ENCODE measurements at places on chromosomes 11 and 22.

GRCh38 chr11:110131386-110132123, 38.4 kb downstream of the ZC3H12C start:
- no peak for DNase-seq

GRCh38 chr11:88015170-88015569, 160.1 kb downstream of the RAB38 start:
- no peak for DNase-seq

DNA sequence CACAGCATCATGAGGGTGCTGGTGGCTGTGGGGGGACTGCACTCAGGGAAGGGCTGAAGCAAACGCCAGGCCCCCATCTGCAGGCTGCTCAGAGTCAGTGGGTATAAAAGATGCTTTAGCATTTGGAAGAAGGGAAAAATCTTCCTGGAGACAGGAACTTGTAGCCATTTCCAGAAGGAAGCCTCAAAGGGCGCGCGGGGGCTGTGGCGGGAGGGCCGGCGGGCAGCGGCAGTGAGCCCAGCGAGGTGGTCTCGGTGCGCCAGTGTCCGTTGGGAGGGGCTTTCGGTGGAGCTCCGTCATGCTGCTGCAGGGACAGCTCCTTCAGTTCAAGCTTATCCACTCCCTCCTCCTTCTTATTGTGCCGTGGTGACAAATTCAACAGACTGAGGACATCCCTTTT, 63.0 kb upstream of the PITPNB start:
- DNase-seq, result no peak

DNA sequence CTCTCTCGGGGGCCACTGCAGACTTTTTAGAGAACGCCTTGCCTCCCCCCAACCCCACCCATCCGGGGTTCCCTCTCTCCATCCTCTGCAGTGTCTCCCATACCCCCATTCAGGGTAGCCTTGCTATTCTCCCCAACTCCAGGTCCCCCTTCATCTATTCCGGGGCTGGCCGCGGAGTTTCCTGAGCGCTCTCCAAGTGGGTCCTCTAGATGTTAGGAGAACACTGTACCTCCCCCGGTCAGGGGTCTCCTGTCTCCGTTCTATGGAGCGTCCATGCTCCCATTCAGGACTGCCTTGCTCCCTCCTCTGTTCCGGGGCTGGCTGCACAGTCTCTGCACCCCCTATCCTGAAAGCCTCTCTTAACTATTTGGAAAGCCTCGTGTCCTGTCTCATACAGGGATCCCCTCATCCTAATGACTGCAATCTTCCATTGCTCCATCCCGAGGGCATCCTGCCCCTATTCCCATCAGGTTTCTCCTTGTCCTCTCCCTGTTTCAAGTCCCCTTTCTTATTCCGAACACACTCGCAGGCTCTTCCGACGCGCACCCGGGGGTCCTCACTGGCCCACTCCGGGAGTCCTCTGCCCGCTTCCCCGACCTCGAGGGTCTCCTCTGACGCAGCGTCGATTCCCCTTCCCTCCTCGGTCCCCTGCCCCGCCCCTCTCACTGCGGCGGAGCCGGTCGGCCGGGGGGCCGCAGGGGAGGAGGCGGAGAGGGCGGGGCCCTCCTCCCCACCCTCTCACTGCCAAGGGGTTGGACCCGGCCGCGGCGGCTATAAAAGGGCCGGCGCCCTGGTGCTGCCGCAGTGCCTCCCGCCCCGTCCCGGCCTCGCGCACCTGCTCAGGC, at the start of gene NEFH:
TSS of gene NEFH (plus strand) at position 802 of the 845 bp plus-strand sequence. CDS start 45 bp downstream, outside the sequence.
- no peak for DNase-seq

- DNase-seq, result no peak
These were observed 36.1 kb upstream of the ST14 start for GRCh38 chr11:130123414-130124040.

- no peak for DNase-seq
These were observed 17.4 kb downstream of the ARVCF start for GRCh38 chr22:19998991-19999820.

GRCh38 chr11:105241136-105241535, 101.6 kb upstream of the CARD18 start:
- DNase-seq, result no peak

- DNase-seq, result peak; percentile 68
These were observed 3.1 kb downstream of the CDC42EP1 start for GRCh38 chr22:37563153-37564081.

- DNase-seq, result no peak
These were observed 857 bp downstream of the ARCN1 start for GRCh38 chr11:118572981-118573550.

DNA sequence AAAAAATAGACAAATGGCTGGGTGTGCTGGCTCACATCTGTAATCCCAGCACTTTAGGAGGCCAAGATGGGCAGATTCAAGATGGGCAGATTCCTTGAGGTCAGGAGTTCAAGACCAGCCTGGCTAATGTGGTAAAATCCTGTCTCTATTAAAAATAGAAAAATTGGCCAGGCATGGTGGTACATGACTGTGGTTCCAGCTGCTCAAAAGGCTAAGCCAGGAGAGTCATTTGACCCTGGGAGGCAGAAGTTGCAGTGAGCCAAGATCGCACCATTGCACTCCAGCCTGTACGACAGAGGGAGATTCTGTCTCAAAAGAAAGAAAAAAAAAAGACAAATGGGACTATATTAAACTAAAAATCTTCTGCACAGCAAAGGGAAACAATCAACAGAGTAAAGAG, 55.4 kb downstream of the USP35 start:
- no peak for DNase-seq

DNA sequence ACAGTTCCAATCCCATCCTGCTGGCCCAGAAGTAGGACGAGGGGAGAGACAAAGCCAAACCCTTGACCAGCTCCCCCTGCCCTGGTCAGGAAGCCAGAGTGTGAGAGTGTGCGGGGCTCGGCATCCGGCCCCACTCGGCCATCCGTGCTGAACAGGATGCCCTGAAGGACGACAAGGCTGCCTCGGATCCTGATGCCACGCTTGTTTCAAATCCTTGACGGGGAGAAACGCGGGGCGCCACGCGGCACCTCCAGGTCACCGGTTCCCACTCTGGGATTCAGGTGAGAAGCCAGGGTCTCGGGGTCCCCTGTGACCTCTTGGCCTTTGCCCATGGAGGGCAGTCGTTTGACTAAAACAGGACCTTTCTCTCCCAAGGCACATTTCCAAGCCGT, 167.8 kb downstream of the BRD1 start:
- DNase-seq, result no peak

- DNase-seq, result no peak
These were observed 1.3 kb downstream of the HEPN1 start for GRCh38 chr11:124920356-124920755.

- peak; percentile 73 for DNase-seq
These were observed 906.9 kb upstream of the RAG2 start for GRCh38 chr11:37504921-37505320.

DNA sequence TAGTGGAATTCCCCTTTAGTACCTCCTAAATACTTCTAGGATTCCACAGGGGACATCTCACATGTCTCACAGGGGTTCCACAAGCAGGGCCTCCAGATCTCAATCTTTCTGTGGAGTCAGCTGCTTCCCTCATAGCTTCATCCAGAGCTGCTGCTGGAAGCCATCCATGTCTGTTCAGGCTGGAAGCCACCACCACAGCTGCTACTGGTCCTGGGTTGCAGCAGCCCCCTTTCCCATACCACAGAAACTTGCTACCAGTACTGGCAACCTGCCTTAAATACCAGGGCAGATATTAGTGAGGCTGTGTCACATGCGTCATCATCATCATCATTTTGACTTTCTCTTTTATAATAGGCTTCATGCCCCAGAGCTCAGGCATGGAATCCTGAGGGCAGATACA, 242.7 kb upstream of the NCAM1 start:
- no peak for DNase-seq

GRCh38 chr11:70066628-70067027, 11.5 kb upstream of the ANO1 start:
- DNase-seq, result no peak

DNA sequence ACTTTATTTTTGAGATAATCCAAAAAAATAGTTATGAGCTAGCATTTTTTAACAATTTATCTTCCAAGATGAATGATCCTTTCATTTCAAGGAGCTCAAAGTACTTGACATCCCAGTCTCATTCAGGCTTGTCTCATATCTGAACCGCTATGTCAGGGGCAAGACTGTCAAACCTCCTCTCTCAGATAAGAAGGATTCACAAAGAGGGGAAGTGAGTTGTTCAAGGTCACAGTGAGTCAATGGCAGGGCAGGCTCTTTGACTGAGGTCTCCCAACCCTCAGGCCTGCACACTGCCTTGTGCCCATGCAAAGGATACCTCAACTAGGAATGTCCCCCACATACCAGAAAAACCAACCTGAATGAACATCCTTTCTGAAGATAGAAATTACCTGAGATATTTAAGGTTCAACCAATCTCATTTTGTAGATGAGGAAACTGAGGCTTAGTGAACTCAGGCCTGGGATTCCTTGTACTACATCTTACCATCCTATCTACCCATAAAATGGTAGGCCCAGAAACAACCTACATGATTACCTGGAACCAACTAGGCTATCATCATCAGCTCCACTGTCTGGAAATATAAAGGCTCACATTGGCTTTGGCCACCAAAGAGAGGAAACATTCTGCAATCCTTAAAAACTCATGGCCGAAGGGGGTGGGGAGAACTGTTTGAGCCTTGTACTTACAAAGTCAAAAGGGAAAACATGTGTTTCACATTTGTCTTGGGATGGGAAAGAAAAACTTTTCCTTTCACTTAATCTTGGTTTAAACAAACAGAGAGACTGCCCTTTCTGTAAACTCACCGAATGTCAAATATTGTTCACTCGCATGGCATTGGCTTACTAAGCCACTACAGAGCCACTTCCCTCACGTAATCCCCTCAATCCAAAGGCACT, 51.1 kb downstream of the LIF start:
- no peak for DNase-seq

DNA sequence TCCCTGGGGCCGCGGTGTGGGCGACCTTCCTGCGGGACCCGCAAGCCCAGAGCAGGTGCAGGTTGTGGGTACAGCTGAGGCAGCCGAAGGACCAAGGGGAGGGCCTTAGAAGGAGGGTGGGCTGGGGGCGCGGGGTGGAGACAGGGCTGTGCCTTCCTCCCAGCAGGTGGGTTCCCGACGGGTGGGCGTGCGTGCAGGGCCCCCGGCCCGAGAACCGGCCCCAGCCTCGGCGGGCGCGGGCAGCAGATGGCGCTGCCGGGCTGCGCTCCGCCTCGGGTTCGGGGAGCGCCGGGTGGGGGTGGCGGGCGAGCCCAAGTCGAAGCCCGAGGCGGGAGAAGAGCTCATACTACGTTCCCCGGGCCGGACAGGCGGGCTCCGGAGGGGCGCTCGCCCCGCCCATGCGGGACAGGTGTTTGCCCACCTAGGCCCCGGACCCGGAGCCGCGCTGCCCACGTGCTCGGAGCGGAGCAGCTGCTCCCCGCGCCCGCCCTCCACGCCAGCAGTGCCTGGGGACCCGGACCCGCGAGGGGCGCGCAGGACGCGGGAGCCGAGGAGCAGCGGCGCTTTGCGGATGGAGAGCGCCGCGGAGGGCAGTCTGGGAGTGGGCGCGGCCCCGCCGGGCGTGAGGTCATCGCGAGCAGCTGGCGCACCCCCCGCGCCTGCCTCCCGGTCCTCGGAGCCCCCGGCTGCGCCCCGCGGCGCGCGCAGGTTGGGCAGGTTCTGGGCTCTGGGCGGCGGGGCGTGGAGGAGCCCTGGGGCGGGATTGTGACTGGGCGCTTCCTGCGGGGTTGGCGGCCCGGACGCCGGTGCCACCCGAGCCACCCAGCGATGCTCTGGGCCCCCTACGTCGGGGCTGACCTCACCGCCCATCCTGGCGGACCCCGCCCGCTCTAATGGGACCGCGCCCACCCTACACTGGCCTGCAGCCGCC, 25.3 kb downstream of the DUSP8 start:
- DNase-seq, result no peak

GRCh38 chr11:32831221-32831620, 1.5 kb downstream of the PRRG4 start:
- no peak for DNase-seq

GRCh38 chr22:38272373-38273134, at the start of gene TMEM184B:
TMEM184B (minus strand) TSS chr22:38273010; CDS start chr22:38247961, 25,049 bp downstream.
- no peak for DNase-seq

- DNase-seq, result no peak
These were observed 12.5 kb downstream of the ATXN10 start for GRCh38 chr22:45684169-45684568.

DNA sequence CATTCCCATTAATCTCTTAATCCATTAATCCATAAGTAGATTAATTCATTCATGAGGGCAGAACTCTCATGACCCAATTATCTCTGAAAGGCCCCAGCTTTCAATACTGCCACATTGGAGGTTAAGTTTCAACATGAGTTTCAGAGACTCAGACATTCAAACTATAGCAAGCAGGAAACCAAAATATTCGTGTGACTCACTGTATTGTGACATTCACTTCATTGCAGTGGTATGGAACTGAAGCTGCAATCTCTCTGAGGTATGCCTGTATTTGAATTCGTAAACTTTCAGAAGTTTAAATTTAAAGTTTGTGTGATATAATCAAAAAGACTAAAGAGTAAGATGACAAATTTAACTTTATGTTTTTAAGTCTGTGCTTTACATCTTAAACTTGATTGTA, 2.9 kb upstream of the OR52J3 start:
- peak; percentile 7 for DNase-seq

- DNase-seq, result no peak
These were observed 265.2 kb downstream of the KCNA4 start for GRCh38 chr11:29751618-29752017.

DNA sequence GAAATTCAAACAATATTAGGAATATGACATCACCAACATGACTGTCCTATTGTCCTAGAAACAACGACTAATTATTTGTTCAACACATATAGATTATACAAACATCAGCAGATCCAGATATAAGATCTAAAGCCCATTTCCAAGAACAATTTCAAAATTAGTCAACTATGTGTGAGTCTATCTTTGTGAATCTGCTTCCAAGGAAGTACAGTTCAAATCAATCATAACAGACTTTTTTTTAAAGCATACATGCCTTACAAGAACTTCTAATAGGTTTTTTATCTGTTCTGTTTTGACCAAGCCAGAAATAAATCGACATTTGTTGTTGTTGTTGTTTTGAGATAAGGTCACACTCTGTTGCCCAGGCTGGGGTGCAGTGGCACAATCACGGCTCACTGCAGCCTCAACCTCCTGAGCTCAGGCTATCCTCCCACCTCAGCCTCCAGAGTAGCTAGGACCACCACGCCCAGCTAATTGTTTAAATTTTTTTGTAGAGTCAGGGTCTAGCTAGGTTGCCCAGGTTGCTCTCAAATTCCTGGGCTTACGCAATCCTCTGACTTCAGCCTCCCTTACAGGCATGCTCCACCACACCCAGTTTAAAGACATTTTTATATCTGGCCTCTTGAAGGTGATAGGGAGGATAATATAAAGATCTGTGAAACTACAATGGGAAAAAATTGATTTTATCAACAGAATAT, 54.8 kb downstream of the DENND5A start:
- DNase-seq, result no peak

GRCh38 chr11:108752297-108752751, 87.5 kb downstream of the DDX10 start:
- DNase-seq, result no peak

GRCh38 chr11:64849598-64850356, 5.3 kb upstream of the CDC42BPG start:
- DNase-seq, result no peak

GRCh38 chr11:111229604-111230003, 15.9 kb upstream of the POU2AF2 start:
- DNase-seq, result no peak

Measured in AG04449 (cell line).